Spinal cord (tissue), 10 donors: ENCODE measurements at places on chromosomes 1 and 21.

DNA sequence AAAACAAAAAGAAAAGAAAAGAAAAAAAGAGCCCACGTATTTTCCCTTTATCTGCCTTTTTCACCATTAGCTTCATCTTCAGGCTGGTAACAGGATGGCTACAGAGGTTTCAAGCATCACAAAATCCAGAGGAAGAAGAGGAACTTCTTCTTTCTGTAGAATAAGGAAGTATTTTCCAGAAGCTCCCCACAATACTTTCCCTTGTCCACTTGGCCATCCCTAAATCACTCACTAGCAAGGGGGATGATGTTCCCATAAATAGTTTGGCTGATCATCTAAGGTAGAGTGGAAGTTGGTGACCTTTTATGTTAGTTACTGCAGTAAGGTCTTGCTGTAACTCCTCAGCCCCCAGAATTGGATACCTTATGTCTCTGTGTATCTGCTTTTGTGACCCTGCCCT is 45.1 kb upstream of the RNF11 start:
- DNase-seq = no peak

DNA sequence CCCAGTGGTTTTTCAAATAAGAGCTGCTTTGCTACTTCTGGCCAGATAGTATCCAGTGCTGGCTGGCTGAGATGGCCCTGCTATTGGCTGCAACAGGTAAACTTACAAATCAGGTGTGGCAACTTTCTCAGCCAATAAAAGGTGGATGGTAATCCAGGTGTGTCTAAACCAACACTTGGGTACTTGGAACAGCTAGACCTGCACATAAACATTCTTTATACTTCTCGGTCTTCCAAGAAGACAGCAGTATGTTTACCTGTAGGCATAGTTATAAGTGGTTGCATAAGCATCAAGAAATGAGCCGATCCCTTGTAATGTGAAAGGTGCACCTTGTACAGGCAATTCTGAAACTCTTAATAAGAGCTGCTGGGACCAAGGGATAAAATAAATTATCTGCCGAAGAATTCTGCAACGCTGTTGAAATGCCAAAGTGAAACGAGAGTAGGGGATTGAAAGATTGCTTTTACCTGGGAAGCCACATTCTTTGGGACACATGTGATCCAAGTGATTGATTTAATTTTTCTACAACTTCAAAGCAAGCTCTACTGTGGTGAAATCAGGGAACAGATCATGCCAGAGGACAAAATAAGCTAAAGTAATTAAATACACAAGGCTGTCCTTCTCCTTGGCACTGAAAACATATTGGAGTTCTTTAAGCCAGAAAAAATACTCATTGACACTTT is at the start of gene CLDN8:
Gene CLDN8 (minus strand): TSS at position 57 of the 683 bp plus-strand sequence. CDS start 172 bp downstream, outside the sequence.
- DNase-seq = no peak

GRCh38 chr1:167117225-167117624 is 23.4 kb downstream of the STYXL2 start:
- DNase-seq = no peak

DNA sequence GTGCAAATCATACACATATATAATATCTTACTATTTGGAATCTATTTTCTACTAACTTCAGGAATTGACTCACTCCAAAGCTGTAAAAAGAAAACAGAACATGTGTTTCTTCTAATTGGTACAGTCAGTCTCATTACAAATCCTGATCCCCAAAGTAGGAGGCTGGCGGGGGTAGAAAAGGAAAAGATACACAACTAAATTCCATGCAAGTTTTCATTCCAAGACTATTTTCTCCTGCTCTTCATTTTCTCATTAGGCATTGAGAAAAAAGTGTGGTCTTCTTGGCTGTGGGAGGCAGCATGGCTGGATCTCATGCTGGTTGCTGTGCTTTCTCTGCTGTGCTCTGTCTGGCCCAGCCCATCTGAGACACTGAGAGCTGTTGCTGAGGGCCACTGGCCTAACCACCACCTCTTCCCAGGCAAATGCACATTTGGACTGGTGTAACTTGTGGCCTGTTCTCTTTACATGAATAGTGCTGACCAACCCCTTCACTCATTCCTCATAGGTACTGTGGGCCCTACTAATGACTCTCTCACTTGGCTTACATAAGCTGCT is 1107.5 kb upstream of the B3GALT2 start:
- DNase-seq = no peak

GRCh38 chr1:54142146-54142900 is 10.5 kb downstream of the CDCP2 start:
- DNase-seq = no peak

- no peak for DNase-seq
These were observed 58.6 kb downstream of the DDR2 start for GRCh38 chr1:162690672-162691434.
